NCI-H1930 (cell line): ENCODE measurements at places on chromosomes 3 and 15.

- no peak for DNase-seq
These were observed 806.6 kb downstream of the SQOR start for GRCh38 chr15:46441294-46442062.

DNA sequence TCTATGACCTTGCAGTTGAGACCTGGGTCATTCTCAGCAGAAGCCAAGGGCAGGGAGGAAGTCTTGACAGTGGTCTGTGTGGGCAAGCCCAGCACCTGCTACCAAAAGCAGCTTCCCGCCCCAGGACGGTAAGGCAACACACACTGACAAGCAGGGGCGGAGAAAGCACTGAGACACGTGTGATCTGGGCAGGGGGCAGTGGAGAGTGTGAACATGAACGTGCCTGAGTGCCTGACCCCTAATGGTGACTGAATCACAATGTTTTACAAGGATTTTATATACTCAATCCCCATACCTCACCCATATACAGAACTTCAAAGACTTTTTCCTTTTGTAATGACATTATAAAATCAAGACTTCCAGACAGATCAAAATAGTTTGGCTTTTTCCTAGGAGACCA, 35.2 kb downstream of the ANP32A start:
- DNase-seq = no peak

GRCh38 chr3:81393251-81393650, 368.2 kb downstream of the GBE1 start:
- DNase-seq = no peak

DNA sequence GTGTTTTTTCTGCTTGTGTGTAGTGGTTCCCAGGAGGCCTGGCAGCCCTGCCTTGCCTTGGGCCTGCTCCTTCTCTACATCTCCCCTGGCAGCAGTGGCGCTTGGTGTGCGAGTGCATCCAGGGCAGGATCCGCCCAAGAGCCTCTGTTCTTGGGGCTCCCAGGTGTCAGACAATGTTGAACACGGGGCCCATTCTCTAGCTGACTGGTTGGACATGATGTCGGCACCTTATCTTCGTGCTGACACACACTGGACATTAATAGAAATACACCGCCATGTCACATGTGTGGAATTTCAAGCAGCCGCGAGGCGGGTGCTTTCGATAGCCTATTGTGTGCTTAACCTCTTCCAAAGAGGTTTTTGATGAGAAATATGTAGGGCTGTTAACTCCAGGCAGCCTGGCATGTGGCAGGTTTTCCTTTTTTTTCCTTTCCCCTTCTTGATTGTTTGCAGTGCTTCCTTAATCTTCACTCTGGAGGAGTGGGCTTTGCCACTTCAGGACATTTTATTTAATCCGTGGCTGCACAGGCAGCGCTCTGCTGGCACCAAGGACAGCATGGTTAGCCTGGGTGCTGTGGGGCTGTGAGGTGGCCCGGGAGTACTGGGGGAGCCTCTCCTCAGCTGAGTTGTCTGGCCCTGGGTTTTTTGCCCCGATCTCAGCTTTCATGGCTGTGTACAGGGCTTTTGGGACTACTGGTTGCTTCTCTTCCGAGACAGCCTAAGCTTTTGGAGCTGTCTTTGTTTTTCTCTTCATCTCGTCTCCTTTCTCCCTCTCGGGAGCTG, 42.5 kb downstream of the CHCHD6 start:
- no peak for DNase-seq

DNA sequence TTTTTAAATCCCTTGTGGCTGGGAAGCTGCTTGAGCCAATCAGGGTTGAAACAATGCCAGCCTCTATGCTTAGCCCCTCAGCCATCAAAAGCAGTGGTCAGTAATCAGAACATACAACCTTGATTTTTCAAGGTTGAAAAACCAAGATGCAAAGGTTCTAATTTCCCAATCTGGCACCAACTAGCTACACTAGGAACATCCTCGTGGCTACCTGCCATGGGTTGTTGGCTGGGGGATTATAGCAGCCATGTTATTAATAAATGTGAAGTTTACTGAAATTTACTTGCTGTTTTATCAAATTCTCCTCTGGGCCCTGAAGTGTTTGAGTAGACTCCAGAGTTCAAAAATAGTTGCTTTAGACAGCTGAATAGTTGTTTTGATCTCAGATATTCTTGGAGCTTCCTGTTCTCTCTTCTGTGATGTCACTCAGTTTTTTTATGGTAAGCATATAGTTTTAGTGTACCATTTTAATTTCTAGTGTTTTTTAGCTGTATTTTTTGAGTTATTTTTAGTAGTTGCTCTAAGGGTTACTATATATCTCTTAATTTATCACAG, 31.9 kb downstream of the PCCB start:
- no peak for DNase-seq

GRCh38 chr3:73513260-73513659, 111.5 kb downstream of the PDZRN3 start:
- no peak for DNase-seq

DNA sequence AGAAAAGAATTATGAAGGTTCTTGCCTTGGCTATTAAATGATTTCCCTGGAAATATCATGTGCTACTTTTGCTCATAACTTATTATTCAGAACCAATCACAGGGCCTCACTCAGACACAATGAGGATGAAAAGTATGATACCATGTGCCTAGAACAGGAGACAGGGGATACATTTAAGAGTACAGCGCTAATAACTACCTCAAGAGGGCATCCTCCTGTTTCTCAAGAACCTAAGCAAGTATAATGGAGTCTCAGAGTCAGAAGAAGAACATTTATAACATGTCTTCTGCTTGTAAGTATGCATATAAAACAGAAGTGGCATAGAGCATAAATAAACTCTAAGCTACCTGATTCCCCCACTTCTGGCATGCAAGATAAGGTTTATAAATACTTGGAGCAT, 125.4 kb upstream of the MME start:
- no peak for DNase-seq

DNA sequence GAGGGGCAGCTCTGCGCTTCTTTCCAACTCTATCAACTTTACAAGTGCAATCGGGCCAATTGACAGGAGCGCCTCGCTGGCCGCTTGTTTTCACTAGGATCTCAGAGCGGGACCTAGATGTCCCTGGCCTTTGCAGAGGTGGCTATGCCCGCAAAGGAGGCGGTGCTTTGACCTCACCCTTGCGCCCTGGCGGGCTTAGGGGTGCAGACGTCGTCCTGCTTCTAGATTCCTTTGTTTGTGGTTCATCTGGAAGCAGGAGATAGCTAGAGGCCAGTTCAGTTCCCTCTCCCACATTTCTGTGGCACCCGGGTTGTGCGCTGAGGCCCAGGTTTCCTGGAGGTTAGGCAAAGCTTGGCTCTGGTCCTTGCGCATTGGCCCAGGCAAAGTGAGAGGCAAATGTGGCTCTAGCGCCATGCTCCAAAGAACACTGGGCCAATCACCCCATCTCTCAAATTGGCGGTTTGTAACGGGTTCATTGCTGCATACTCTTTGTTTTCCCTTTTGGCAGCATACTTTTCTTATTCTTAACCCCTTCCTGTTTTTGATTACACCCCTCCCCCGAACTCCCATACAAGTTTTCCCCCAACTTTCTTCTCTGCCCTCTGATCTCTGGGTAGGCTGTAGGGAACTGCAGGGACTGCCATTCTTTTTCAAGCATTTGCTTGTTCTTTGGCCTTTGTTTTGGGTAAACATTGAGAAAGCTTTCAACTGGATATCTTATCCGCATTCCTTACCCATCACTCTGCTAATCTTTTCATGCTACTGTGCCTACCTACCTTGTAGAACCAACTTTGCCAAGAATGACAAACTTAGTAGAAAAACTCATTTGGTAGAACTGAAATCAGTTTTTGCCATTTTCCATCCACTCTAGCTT, 1.4 kb downstream of the PPM1L start:
- no peak for DNase-seq

GRCh38 chr15:48423896-48424475, 92.8 kb downstream of the DUT start:
- no peak for DNase-seq

DNA sequence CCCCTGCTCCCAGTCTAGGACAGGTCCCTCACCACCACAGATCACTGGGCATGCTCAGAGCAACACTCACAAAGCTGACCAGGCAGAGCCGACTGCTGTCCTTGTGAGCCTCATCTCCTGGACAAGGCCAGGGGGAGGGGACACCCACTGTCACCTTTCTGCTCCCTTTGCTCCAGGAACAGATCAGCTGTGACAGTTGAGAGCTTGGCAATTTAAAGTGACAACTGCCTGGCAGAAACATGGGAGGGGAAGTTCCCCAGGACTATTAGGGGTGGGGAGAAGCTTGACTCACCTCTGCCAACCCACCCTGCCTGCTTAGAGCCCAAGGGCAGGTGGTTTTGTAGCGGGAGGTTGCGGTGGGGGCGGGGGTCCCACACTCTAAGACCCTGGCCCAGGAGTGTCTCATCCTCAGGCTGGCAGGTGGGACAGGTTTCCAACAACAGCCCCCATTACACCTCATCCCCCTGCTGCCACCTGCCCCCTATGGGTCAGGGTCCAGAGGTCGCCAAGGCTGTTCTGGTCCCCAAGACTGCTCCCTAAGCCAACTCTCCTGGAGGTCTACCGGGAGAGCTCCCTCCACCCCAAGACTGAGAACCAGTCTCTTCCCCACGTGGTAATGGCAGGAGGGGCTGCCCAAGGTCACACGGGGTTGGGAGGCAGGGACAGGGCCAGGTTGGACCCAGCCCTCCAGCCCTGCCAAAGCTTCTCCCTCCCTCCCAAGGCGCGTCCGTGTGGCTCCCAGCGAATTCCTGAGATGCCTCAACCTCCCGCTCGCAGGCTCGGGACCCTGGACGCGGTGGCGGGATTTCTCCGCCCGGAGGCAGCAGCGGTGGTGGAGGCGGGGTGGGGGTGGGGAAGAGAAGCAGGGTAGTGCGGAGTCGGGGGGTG, 80.4 kb downstream of the IQSEC1 start:
- DNase-seq = no peak

GRCh38 chr3:65828706-65829105, 210.0 kb downstream of the MAGI1 start:
- DNase-seq = no peak

DNA sequence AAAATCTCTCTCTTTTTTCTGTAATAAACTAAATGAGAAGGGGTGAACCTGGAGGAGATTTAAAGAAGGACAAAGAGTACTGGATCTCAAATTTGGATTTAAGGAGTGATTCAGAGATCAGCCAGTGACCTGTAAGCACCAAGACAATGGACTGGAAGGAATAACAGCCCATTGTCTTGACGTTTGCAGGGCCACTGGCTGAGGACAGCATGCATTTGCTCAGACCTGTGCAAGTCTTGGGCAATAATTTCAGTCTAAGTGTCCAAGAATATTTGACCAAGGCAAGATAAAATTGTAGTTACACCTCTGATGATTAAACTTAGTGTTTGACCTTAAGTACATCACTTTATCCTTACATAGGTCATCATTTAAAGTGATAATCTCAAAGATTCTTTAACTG, 55.8 kb upstream of the OSTN start:
- no peak for DNase-seq

GRCh38 chr15:96500508-96500907, 170.0 kb downstream of the NR2F2 start:
- DNase-seq = no peak

DNA sequence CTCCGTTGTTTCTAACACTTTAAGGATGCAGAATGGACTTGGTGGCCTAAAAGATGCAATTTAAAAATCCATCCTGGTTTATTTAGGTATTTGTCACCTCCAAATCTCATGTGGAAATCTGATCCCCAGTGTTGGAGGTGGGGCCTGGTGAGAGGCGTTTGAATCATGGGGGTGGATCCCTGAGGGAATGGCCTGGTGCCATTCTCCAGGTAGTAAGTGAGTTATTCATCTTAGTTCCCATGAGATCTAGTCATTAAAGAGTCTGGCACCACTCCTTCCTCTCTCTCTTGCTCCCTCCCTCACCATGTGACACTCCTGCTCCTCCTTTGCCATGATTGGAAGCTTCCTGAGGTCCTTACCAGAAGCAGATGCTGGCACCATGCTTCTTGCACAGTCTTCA, 339.1 kb downstream of the NTRK3 start:
- no peak for DNase-seq

DNA sequence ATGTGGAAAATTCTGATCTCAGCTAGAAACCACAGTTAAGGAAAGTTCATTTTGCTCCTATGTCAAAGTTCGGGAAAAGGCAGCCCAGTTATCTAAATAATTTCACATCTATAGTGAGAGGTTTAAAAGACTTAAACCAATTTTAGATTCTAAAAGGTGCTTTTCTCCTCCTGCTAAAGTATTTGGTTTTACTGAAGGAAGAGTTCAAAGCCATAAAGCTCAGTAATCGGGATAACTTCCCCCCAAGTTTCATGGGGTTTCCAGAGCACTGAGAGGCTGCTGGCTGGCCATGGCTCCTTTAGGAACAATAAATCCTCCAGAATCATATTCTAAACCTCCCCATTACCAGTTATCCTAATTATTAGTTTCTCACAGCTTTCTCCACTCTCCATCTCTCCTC, 38.2 kb downstream of the ZIC4 start:
- no peak for DNase-seq

DNA sequence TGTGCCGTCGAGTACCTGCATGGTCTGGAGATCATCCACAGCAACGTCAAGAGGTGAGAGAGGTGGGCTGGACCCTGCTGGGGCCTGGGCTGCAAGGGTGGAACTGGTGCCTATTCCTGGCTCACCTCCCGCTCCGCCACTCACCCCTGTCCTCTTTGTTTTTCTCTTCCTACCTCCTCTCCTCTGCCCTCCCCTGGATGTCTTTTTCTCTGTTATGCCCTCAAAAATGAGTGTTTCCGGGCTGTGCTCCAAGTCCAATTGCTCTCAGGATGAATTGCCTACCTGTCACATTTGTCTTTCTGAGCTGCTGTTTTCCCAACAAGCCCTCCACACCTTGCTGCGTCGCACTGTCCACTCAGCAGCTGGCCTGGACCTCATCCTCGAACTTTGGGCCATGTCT, 28.5 kb upstream of the TATDN2 start:
- no peak for DNase-seq

DNA sequence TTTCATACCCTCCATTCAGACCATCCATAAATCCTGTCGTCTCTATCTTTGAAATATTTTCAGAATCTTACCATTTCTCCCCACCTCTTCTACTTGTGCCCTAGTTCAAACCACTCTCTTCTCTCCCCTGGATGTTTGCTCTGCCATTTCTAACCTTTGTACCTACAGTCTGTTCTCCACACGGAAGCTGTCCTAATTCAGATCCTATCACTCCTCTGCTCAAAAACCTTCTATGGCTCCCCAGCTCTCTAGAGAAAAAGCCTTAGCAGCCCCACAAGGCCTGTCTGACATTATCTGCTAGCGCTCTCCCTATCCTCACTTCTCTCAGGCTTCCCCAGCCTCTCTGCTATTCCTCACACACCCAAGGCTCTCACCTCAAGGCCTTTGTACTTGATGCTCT, 4.5 kb upstream of the SEMA5B start:
- DNase-seq = no peak
